C1 segment of cervical spinal cord (tissue), 14 donors: ENCODE measurements at places on chromosomes 7 and 10.
A peak's percentile ranks its signal among the peaks of the same experiment; 100 is the strongest.

GRCh38 chr10:29962166-29962850, 97.1 kb downstream of the JCAD start:
- no peak for DNase-seq

GRCh38 chr7:41448104-41448503, 254.8 kb downstream of the INHBA start:
- no peak for DNase-seq

GRCh38 chr7:5489991-5490536, 66.4 kb upstream of the TNRC18 start:
- no peak for DNase-seq

GRCh38 chr10:124957404-124957947, 15.6 kb downstream of the ZRANB1 start:
- no peak for DNase-seq

- DNase-seq = no peak
These were observed 56.9 kb upstream of the FAM133B start for GRCh38 chr7:92647011-92647625.

GRCh38 chr10:123741146-123741545, 75.0 kb downstream of the GPR26 start:
- DNase-seq = no peak

- DNase-seq = no peak
These were observed 60.9 kb downstream of the ABCC2 start for GRCh38 chr10:99843310-99843709.

DNA sequence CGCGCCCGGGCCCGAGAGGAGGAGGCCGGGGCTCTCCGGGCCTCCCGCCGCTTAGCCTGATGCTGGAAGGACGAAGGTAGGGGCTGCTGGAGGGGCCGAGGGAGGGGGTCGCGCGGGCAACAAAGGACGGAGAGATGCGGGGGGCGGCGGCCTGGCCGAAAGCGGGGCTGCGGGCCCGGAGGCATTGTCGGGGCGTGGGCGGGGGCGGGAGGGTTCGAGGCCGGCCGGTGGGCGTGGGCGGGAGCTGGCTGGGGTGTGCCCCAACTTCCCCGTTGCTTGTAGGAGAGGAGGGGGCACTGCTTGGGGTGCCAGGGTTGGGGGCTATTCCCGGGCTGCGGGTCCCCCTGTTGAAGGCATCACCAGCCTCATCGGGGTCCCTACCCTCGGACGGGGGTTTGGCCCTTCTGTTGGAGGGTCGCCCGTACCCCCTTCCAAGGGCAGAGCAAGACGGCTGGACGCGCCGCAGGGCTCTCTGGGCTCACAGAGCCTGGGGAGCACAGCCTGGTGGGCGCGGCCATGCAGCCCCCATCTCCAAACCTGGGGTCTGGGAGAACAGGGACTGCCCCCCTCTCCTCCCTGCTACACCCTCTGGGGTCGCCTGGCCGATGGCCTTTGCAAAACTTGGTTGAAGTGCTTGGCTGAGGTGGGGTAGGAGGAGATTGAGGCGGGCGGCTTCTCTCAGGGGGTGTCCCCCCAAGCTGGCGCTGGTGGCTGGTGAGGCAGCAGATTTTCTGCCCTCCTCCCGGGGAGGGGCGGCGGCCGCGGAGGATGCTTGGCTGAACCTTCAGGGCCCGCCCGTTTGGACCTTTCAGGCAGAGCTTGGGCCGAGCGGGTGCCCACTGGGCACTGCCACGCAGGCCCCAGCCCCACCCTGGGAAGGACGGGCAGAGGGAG, 699 bp downstream of the CLIP2 start:
- DNase-seq = peak; percentile 54

DNA sequence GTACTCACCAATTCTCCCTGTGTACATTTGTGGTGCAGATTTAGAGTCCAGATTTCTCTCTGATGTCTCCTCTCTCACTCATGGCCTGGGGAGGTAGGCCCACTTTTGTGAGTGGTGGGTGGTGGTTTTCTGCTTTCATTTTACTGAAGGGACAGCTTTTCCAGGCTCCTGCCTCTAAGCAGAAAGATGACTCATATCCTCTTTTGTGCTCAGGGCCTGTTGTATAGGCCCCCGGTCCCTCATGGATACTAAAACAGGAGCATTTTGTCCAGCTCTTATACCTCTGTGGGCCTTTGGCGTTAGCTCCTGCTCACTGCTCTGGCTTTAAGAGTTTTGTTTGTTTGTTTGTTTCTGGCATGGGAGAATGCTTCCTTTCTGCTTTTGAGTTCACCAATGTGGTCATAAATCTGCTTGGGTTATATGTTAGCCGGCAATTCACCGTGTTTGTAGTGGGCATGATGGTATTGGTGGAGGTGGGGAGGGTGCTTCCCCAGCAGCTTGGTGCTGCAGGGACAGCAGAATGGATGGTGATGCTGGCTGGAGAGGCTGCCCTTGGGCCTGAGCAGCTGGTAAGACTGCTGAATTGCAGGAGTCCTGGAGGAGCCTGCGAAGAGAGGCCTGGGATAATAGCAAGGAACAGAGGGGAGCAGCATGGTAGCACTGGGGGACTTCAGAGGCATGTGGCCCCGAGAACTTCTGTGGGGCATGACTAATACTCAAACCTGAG, 468.7 kb downstream of the RPS24 start:
- DNase-seq = no peak

GRCh38 chr10:59300386-59300785, 62.0 kb downstream of the FAM13C start:
- DNase-seq = no peak

- no peak for DNase-seq
These were observed 5.3 kb downstream of the BPGM start for GRCh38 chr7:134651991-134652390.

- DNase-seq = no peak
These were observed 64.2 kb upstream of the CAPZA2 start for GRCh38 chr7:116798232-116798631.

- no peak for DNase-seq
These were observed 5.9 kb downstream of the RET start for GRCh38 chr10:43082746-43083145.

DNA sequence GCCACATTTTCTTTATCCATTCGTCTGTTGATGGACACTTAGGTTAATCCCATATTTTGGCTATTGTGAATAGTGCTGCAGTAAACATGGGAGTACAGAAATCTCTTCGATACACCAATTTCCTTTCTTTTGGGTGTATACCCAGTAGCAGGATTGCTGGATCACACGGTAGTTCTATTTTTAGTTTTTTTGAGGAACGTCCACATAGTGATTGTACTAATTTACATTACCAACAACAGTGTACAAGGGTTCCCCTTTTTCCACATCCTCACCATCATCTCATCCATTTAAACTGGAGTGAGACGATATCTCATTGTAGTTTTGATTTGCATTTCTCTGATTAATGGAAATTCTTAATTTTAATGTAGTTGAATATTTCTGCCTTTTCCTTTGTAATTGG, 19.3 kb downstream of the VKORC1L1 start:
- no peak for DNase-seq

DNA sequence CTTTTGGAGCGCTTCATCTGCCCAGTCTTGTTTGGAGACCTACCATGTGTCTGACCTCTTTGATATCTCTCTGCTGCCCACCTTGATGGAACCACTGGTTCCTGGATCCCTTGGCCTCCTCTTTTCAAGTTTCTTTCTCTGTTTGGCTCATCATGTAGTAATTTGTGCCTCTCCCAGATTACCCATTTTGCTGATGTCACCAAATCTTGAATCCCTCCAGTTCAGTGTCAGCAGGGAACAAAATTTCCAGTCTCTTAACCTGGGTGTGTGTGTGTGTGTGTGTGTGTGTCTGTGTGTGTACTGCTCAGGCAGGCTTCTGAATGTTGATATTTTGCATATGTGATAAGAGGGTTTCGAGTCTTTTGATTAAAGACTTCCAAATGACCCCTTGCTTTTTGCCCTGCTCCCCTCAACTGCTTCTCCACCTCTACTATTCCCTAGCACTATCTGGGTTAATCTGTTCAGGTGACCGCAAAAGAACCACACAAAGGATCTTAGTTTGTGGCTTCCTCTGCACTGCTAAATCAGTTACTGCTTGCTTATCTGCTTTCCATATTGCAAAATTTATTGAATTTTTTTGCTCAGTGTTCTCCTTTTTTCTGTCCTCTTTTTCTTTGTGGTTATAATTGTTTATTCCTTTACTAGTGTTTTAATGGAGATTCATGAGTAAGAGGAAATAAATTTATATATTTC, 25.7 kb downstream of the MYO3A start:
- no peak for DNase-seq

DNA sequence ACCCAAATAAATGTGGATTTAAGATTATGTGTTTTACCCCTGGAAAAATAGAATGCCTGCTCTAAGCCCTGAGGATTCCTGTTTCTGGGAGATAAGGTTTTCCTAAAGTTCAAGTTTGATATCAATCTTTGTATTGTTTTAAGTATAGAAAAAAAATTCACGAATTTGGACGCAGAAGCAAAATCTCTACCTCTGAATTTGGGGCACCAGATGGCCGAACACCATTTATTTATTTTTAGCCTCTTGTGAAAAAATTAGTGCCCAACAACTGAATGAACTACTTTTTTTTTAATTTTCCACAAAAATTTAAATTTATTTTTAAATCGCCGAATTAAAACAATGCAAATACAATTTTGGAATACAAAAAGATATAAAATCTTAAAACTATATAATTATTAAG, 128.1 kb upstream of the SP4 start:
- DNase-seq = no peak

DNA sequence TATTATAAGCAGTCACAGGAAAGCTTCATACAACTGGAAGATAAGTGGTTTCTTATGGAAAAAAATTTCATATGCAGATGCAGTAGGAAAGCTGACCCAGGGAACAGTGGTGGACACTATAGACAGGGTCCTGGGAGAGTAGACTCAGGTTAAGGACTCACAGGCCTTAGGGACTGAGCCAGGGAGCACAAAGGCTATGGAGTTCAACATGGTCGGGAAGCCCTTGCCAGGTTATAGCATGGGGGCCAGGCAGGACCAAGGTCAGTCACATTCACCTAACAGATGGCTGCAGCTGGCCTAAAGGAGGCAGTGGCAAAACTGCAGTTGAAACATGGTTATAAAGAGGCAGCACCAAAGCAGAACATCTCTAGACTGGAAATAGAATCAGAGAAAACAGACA, 54.9 kb upstream of the UNC5B start:
- no peak for DNase-seq
